Anterior cingulate cortex (tissue), 58 donors: ENCODE measurements at places on chromosomes 2 and 18.
A peak's percentile ranks its signal among the peaks of the same experiment; 100 is the strongest.

GRCh38 chr18:3209859-3210569 lies 9.8 kb downstream of the MYOM1 start:
- no peak for DNase-seq

DNA sequence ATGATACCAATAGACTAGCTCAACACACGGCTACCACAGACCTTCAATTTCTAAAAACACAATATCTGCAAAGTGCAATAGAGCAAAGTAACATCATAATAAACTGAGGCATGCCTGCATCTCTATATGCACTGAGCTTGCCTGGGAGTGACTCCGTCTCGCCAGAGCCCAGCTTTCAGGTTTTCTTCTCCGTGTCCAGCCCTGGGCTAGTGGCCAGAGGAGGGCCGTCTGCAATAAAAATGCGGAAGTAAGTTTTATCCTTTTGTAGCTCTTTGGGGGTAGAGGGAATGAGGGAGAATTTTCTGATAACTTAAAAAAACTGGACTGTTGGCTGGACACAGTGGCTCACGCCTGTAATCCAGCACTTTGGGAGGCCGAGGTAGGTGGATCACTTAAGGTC lies 41.0 kb upstream of the GPR17 start:
- no peak for DNase-seq

GRCh38 chr2:70923378-70924015 lies 12.2 kb upstream of the ATP6V1B1 start:
- DNase-seq = no peak

DNA sequence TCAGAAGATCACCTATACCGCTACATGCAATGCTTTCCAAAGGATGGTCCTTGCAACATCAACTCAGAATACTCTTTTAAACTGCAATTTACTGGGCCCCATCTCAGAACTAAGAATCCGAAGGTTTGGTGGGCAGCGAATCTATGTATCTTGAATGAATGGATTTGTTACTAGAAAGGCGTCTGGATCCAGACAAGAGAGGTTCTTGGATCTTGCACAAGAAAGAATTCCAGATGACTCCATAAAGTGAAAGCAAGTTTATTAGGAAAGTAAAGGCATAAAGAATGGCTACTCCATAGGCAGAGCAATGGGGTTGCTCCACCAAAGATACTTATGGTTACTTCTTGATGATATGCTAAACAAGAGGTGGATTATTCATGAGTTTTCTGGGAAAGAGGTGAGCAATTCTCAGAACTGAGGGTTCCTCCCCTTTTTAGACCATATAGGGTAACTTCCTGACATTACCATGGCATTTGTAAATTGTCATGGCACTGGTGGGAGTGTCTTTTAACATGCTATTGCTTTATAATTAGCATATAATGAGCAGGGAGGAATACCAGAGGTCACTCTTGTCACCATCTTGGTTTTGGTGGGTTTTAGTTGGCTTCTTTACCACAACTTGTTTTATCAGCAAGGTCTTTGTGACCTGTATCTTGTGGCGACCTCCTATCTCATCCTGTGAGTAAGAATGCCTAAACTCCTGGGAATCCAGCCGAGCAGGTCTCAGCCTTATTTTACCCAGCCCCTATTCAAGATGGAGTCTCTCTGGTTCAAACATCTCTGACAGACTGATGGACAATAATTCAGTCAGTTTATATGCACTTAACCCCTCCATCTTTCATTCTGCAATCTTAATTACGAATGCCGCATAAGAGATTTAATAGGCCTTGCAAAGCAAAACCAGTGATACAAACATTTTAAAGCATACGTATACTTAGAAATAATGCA lies 7.5 kb upstream of the RMDN2 start:
- no peak for DNase-seq

- DNase-seq = no peak
These were observed 104.3 kb upstream of the ARL4C start for GRCh38 chr2:234601213-234601612.

DNA sequence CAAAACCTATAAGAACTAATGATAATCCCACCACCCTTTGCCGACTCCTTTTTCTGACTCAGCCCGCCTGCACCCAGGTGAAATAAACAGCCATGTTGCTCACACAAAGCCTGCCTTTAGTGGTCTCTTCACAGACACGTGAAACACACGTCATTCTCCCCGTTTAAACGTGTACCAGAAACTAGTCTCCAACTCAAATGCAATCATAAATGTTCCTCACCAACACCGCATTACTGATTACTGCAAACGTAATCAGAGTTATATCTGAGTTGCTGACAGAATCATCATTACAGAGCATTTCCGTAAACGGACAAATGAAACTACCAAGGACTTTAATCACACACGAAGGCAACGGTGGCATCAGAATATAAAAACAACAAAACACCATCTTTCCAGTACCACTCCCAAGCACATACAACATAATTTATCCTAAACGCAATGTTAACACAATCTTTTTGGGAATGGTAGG lies 1.9 kb downstream of the CLK1 start:
- peak; percentile 8 for DNase-seq

GRCh38 chr2:185255566-185255965 lies 483.0 kb upstream of the FSIP2 start:
- no peak for DNase-seq

GRCh38 chr2:15593327-15593705 lies 1.6 kb downstream of the DDX1 start:
- no peak for DNase-seq

DNA sequence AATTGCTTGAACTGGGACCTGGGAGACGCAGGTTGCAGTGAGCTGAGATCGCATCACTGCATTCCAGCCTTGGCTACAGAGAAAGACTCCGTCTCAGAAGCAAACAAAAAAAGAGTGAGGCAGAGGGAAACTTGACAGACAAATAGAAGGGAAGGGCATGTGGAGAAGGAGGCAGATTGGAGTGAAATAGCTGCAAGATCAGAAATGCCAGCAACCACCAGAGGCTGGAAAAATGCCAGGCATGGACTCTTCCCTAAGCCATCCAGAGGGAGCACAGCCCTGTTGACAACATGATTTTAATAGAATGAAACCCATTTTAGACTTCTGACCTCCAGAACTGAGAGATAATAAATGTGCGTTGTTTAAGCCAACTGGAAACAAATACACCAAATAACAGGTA lies 447.2 kb upstream of the SPHKAP start:
- DNase-seq = no peak

DNA sequence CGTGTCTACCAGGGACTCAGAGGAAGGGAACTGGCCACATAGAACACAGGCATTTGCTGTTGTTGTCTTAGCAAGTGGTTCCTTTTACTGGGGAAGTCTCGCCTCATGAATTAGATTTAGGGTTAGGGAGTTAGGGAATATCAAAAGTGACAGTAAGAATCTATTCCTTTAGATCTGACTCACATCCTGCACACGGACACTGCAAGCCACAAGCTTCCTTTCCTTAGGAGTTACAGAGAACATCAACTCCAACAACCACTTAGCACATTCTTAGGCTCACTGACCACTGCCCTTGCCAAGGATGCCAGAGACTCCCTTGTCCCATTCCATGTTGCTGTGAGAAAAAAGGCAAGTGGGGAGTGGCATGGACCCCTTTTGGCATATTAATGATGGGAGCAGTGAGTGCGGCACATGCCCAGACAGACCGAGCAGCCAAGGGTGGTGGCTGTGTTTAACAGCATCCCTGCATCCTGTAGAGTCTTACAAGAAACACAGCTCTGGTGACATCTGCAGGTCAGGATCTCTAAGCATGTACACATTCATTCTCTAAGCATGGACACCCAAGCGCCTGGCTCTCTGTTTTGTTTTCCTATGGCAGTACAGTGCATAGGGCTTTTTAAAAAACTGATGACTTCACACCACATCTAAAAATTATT lies 745.6 kb upstream of the RAB6C start:
- DNase-seq = no peak

- DNase-seq = no peak
These were observed 68.0 kb downstream of the ACAA2 start for GRCh38 chr18:49745045-49746014.

DNA sequence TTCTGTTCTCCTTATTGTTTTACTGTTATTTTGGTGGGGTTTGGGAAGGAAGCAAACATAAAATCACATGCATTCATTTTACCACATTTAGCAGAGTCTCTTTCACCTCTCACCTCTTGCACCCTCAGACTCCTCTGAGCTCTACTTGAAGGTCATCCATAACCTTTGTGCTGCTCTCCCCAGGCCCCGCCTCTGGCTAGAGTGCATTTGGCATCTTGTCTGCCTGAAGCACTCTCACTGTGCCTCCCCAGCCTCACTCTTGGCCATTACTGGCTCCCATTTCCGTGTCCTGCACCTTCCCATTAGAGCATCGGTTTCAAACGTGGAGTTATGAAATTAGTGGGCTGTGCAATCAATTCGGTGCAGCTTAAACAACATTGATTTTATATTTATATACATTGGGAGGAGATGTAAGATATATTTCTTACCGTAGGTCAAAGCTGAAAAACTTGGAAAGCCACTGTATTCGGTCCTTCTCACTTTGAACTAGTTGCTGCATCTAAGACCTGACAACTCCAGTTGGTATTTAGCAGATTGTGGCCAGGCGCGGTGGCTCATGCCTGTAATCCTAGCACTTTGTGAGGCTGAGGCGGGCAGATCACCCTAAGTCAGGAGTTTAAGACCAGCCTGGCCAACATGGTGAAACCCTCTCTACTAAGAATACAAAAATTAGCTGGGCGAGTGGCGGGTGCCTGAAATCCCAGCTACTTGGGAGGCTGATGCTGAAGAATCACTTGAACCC lies 6.9 kb upstream of the ZFAND2B start:
- DNase-seq = no peak

- no peak for DNase-seq
These were observed 41.7 kb downstream of the SUMO1 start for GRCh38 chr2:202196727-202197126.

- peak; percentile 2 for DNase-seq
These were observed 76.0 kb downstream of the RFTN2 start for GRCh38 chr2:197599285-197599965.

- DNase-seq = no peak
These were observed 277.8 kb downstream of the MYCN start for GRCh38 chr2:16218161-16218560.

GRCh38 chr18:67730886-67731285 lies 214.4 kb upstream of the DSEL start:
- DNase-seq = no peak

DNA sequence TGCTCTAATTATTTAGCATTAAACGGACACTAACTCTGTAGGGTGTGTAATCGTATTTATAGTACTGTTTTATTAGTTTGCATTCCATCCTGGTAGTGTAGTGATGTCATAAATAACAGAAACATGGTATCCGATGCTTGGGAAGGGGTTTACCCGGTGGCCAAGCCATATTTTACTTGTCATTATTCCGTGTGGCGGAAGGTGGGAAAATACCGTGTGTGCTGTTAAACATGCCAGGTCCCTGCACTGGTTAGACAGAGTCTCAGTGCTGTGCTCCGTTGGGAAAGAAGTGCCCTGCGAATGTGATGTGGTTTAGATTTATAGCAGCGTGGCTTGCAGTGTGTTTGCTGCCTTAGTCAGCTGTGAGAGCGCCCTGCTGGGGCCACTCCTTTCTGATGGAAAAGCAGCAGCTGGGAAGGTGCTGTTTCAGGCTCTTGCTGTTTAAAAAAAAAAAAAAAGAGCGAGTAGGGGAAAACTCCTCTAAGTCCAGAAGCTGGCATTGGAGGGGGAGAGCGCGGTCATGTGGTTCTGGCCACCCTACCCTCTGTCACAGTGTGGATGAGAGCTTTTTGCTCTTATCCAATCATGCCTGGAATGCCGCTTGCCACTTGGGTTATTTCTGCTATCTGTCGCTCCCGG lies 211.0 kb downstream of the NEDD4L start:
- DNase-seq = no peak

- no peak for DNase-seq
These were observed 14.3 kb downstream of the EDAR start for GRCh38 chr2:108974674-108975073.

DNA sequence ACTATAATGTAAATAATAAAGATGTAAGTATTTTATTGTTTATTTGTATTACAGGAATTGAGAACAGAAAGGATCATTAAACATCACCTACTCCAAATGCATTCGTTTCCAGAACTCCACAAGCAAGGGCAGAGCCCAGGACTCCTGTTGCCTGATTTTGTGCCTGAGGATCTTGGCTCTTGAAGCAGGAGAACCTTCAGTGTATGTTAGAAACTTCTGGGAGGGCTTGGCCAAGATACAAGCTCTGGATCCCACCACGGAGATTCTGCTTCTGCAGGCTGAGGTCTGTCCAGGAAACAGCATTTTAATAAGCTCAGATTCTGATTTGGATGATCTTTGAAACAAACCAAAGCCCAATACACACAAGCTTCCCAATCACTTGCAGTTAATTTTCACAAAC lies 142.4 kb upstream of the SOX11 start:
- no peak for DNase-seq

DNA sequence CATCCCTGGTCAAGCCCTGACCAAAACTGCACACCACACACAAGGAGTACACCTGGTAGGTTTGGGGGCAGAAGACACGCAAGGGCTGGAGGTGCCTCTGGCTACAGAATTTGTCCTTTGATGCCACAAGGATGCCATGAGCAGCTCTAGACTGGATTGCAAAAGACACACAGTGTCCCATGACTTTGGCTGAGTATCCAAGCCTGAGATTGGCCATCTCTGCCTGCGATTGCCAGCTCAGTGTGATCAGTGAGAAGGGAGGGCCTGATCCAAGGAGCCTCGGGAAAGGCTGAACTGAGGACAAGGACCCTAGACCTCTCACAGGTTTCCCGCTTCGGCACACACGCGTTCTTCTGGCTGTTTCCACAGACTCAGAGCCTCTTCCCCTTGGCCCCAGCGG lies 60.0 kb upstream of the FOSL2 start:
- DNase-seq = no peak

- DNase-seq = no peak
These were observed 147.2 kb upstream of the CCDC68 start for GRCh38 chr18:55106466-55106865.

DNA sequence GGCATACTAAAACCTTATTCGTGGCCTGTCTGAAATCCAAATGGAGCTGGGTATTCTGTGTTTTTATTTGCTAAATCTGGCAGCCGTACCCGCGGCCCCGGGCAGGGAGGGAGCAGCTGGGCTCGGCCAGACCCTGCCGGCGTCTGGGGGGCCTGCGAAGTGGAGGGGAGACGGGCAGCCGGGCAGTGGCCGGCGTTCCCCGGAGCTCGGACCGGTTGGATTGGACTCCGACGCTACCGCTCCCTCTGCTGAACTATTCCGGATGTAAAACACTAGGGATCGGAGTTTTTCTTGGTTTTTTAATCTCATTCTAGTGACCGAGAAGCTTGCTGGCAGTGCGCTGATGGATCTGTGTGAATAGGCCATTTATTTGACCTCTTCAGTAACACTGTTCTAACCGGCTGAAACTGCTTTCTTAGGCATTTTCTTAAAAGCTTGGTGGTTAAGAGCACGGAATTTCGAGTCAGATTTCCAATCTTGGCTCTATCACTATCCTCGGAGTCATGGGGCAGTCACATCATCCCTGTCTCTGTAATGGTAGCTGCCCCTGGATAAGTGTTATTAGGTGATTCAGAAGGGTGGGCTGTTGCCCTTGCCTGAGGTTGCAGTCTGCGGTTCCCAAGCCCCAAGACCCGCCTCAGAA lies 694 bp downstream of the UNC50 start:
- DNase-seq = no peak

GRCh38 chr2:3505771-3506170 lies 13.6 kb downstream of the ADI1 start:
- no peak for DNase-seq
